Fibroblast of villous mesenchyme (primary cell): ENCODE measurements at places on chromosomes 12 and 14. TPM values are rescaled to one million over a fixed set of nuclear protein-coding genes. Genes with fewer than 3 reads are reported as not detected.
A peak's percentile ranks its signal among the peaks of the same experiment; 100 is the strongest.

GRCh38 chr14:76937181-76938091, 91.1 kb downstream of the IRF2BPL start:
- peak; percentile 83 for DNase-seq

- no peak for DNase-seq
These were observed 567.7 kb downstream of the LRFN5 start for GRCh38 chr14:42174357-42174756.

DNA sequence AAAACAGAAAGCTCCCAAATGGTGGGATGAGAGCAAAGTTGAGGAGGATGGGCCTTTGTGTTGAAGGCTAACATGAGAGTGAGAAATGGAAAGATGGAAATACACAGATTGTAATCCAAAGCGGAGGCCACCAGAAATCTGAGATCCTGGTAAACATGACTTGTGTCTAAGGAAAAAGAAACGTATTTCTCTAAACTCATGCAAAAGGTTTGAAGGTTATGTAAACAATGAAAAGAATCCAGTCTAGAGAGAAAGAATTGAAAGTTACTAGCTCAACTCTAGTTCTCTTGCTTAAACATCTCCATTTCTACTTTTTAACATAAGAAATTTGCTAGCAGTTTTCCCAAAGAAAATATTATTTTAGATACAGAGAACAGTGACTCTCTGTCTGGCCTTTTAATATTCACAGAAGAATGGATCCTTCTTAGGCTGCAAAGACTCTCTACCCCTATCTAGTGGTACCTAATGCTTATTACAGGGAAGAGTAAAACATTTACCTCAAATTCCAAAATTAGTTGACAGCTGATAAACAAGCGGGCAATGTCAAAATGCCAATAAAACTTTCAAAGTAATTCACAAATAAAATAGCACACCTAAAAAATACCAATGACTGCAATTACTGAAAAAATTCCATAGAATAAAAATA, 75.8 kb upstream of the SOX5 start:
- peak; percentile 26 for DNase-seq

DNA sequence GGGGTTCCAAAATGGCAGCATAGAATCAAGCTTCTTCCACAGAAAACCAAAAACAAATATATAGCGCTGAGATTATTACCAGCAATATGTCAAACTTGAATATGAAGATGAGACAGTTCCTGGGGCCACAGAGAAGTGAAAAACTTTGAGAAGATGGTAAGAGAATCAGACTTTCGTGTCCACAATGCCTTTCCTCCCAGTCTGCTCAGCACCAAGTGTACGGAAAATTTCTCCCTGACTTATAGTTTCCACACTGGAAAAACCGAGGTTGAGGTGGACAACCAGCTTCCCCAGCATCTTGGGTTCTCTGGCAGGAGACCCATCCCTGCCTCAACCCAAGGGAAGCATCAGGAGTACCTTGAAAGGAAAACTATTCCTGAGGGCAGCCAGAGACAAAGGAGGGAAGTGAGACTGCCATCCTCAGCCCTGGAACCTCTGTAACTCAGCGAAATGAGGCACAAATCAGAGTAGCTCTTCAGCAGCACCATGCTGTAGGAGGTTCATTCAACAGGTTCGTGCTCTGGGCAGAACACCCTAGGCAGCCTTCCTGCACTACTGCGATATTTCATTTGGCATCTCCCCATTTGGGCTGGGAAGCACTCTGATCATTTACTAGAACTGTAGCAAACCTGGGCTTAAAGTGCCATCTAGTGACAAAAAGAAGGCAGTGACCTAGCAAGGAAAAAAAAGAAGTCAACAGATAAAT, 52.4 kb upstream of the CAPRIN2 start:
- DNase-seq: peak; percentile 80

The GPR162 gene
- 2.6 and 3.0 TPM in 2 replicates for total RNA-seq

GRCh38 chr14:35158951-35159653, 36.8 kb downstream of the PRORP start:
- peak; percentile 65 for DNase-seq

The OR4K1 gene
- total RNA-seq: not detected in 2 replicates

- no peak for DNase-seq
These were observed 10.2 kb downstream of the SLCO1A2 start for GRCh38 chr12:21324551-21324950.

GRCh38 chr12:15701206-15701605, 88.0 kb downstream of the EPS8 start:
- peak; percentile 71 for DNase-seq

The GYS2 gene
- not detected in 2 replicates for total RNA-seq

- DNase-seq: peak; percentile 47
These were observed 35.4 kb upstream of the TMEM179 start for GRCh38 chr14:104639885-104640548.

GRCh38 chr14:60097974-60098373, 6.3 kb downstream of the PCNX4 start:
- no peak for DNase-seq

DNA sequence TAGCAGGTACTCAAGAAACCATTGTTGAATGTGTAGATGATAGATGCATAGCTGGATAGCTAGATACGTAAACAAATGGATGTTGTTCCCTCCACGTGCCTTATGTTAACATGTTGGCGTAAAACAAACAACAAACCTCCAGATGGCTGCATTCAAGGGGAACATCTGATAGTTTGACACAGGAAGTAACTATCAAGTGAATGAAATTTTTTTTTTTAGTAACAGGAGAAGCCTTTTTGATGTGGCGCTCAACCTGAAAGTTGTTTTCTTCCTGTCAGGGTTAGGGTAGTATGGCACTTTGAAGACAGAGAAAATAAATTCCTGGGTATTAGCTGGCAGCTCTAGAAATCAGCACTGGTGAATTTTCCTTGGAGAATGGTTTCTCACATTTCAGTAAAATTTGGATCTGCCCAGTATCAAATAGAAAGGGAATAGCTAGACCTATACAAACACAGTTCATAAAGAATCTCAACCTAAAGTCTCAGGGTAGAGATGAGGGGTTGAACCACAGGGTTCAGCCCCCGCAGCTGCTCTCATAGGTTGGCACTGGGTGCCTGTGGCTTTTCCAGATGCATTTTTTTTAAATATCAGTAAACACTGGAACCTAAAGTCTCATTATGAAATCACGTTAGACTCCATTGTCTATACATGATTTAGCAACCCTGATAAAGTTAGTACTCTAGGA, 18.8 kb upstream of the RAP1B start:
- no peak for DNase-seq

DNA sequence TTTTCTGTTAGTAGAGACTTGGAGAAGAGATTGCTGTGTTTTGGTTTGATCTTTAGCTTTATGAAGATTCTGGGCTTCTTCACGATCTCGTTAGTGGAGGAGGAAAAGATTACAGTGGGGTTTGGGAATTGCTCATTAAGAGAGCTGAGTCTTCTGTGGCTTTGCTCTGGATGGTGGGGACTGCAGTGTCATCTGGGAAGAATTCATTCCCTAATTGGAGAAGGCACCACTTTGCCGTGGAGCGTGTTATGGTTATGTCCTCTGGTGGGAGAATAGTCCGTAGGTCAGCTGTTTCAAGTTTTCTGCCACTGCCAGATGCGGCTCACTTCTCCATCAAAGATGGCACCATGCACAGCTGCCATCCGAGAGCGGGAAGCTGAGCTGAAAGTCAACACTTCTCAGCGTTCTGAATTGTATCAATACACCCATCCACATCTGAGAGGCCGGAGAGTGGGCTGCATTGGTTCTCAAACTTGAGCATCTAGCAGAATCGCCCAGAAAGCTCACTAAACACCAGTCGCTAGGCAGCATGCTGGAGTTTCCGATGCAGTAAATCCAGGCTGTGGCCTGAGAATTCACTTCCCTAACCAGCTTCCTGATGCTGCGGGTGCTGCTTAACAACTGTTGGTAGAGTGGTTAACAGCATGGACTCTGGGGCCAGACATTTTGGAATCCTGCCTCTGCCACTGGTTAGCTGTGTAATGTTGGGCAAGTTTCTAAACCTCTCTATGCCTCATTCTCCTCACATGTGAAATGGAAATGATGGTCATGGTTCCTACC, 117.8 kb downstream of the PLXNC1 start:
- DNase-seq: no peak

- DNase-seq: peak; percentile 74
These were observed 1.8 kb downstream of the GLI1 start for GRCh38 chr12:57461276-57461916.

- no peak for DNase-seq
These were observed at the start of gene LGR5 for GRCh38 chr12:71439613-71440344. TSS of gene LGR5 (plus strand) at chr12:71439798. CDS start at chr12:71440081, 283 bp downstream.

The KLRC1 gene
- total RNA-seq: not detected in 2 replicates

DNA sequence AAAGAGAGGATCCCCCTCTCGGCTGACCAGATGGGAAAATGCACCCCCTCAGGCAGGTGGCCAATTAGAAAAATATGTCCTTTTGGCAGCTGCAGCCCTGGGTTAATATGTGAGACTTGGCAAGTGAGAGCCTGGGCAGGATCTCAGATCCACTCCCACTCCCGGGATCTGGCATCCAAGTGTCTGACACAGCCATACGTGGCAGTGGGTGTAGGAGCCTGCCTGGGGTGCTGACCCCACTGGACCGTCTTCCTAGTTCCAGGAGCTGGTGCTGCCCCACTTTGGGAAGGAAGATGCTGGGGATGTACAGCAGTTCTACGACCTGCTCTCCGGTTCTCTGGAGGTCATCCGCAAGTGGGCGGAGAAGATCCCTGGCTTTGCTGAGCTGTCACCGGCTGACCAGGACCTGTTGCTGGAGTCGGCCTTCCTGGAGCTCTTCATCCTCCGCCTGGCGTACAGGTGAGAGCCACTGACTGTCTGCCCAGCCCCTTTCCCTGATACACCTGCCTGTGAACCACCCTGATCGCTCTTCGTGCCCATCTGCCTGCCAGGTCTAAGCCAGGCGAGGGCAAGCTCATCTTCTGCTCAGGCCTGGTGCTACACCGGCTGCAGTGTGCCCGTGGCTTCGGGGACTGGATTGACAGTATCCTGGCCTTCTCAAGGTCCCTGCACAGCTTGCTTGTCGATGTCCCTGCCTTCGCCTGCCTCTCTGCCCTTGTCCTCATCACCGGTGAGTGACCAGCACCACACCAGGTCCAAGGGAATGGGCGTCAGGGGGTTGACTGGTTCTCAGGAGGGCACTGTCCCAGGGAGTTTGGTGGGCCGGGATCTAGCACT, 5.8 kb downstream of the NR4A1 start:
- DNase-seq: peak; percentile 48

GRCh38 chr12:113439606-113440030, 17.4 kb downstream of the SDSL start:
- DNase-seq: peak; percentile 31

DNA sequence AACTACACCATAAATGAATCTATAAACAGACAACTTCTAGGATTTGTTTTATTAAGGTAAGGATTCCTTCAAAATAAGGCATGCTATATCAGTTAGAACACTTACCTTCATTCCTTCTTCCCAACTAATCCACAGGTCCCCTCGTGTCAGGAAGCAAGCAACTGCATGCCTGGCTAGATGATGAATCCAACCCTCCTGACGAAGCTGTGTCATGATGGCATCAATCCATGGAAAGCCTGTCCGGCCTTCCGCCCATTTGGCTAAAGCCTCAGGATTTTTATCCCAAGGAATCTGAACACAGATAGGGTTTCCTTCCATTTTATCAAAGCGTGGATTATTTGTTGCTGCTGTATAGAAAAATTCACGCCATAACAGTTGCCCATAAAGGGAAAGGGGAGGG, 12.5 kb upstream of the MTERF2 start:
- DNase-seq: no peak

GRCh38 chr14:75983019-75983358, 1.2 kb upstream of the TGFB3 start:
- no peak for DNase-seq

The DDHD1 gene
- 41.9 and 42.7 TPM in 2 replicates for total RNA-seq

DNA sequence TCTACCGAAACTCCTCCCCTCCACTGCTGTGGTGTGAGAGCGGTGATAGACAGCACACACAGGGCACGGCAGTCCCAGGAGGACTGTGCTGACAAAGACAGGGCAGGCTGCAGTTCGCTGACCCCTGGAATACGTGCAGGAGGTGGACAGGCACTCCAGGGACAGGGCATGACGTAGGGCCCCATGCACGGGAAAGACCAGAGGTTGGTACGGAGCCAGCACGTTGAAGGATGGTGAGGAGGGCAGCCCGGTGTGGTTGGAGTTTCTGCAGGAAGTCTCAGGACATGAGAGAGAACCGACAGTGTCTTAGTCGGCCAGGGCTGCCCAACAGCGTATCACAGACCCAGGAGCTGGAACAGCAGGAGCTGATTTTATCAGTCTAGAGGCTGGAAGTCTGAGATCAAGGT, 254.2 kb upstream of the FKBP4 start:
- DNase-seq: no peak

The RERGL gene
- total RNA-seq: 0.32 TPM in 1 of 2 replicates, not detected in the other

- no peak for DNase-seq
These were observed 86.0 kb downstream of the AACS start for GRCh38 chr12:125151284-125151683.

GRCh38 chr12:84767079-84767478, 145.5 kb downstream of the SLC6A15 start:
- no peak for DNase-seq

GRCh38 chr12:59594943-59595500, 807 bp upstream of the SLC16A7 start:
- DNase-seq: no peak

DNA sequence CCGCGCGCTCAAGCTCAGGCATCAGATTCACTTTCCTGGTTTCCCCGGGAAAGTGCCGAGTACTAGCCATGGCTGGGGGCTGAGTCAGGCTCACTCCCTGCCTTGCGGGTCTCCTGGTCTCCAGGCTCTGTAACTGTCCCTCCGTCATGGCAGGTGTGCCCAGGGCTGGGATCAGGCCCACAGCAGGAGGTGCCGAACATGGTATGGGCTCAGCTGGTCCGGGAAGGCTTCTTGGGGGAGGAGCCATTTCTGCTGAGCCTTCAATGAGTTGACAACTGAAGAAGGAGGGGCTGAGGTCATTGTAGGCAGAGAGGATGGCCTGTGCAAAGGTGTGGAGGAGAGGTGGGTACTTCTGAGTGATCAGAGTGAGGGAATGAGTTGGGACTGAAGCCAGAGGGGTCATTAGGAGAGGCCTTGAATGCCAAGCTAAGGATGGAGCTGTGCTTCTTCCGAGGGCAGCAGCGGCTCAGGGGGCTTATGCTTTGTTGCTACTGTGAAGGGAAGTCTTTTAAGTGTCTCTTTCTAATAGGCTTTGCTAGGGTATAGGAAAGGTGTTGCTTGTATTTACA, 769 bp downstream of the EXOC3L4 start:
- no peak for DNase-seq

GRCh38 chr14:105330491-105330895, 15.9 kb downstream of the PACS2 start:
- no peak for DNase-seq

- no peak for DNase-seq
These were observed 42.3 kb downstream of the NPAS3 start for GRCh38 chr14:32980902-32981501.

The LMNTD1 gene
- total RNA-seq: not detected in 2 replicates

DNA sequence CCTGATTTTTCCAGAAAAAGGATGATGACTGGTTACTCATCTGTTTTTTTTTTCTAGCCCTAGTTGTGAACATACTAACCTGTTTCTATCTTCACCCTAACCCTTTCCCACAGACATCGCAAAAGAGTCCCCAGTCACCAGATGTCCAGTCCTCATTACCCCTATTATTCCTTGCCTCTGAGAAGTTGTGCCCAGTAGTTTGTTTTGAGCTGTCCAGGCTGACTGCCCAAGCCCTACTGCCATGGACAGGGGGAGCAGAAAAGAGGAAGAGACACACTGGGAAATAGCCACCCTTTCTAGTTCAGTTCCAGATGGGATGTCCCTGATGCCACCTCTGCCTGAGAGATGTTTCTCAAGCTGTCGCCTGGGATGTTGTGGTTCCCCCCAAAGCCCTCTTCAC, 13.8 kb upstream of the CELA1 start:
- no peak for DNase-seq
